ENCODE measurements at places on chromosomes 4 and X.

DNA sequence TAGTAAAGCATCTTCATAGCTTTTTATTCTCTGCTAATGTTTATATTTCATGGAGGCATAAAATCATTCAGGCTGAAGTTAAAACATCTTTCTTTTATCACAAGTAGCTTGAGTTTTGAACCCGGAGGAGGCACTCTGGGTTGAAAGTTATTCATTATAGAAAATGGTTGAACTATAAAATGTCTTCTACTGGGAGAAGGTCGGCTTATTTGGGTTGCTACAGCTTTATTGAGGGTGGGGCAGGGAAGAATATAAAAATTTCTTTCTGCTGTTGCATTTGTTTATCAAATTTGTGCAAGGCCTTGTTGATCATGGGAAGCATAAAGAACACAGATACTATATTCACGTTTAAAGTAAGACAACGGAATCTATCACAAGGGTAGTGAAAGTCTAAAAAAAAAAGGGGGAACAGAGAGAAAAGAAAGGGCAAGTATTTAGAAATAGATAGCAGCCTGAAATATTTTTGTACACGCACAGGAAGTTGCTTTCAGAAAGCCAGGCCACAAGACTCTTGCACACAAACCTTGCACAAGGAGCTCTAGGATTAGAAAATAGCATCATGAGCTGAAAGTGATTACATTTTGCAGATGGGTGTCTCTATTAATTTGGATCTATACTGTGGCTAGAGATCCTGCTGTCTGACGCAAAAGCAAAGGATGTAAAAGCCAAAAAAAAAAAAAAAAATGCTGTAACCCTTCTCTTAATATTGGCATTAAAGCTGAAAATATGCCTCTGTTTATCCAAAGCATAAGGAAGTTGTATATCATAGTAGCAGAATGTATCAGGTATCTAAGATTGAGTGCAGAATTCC is 37.2 kb upstream of the FAM9C start:
- DNase-seq: no peak

- no peak for DNase-seq
Observed at GRCh38 chr4:100848841-100849240, 331.0 kb upstream of the EMCN start.

- DNase-seq: no peak
Observed at GRCh38 chrX:123188081-123188480, 4.0 kb downstream of the GRIA3 start.

DNA sequence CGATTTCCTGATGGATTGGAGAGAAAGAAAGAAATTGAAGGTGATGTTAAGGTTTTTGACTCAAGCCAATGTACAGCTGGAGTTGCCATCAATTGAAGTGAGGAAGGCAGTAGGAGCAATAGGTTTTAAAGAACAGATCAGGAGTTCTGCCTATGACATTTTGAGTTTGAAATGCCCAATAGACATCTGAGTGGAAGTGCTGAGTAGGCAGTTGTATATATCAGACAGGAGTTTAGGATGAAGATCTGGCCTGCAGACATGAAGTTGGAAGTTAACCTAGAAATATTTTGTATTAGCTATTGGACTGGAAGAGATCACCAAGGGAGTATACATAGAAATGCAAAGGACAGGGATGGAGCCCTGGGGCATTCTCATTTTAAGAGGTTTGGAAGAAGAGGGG is 12.9 kb upstream of the TMSB15B start:
- no peak for DNase-seq

- DNase-seq: no peak
Observed at GRCh38 chrX:47849778-47850177, 13.1 kb downstream of the ZNF81 start.

- DNase-seq: no peak
Observed at GRCh38 chrX:119401569-119401968, 2.4 kb downstream of the SLC25A43 start.

DNA sequence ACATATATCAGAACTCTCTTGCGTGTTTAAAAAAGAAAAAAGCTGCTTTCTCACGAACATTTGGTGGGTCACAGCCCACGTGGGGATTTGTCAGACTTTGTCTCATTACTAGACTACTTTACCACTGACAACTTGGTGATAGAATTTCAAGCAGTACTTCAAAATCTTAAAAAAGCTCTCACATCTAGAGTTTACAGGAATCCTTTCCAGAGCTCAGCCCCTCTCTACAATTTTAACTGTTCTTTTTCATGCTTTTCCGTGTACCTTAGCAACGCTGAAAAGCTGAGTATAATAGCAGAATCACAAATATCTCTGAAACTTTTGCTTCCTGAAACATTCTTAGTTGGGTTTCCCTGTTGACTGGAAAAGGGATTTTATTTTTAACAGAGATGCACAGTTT is 50.2 kb downstream of the SMAD1 start:
- no peak for DNase-seq

All from effector memory CD4-positive, alpha-beta T cell (primary cell).